ENCODE measurements at places on chromosomes 13 and 19.
A peak's percentile ranks its signal among the peaks of the same experiment; 100 is the strongest.

- no peak for DNase-seq
Observed at GRCh38 chr19:2199215-2199614, 35.5 kb downstream of the DOT1L start.

DNA sequence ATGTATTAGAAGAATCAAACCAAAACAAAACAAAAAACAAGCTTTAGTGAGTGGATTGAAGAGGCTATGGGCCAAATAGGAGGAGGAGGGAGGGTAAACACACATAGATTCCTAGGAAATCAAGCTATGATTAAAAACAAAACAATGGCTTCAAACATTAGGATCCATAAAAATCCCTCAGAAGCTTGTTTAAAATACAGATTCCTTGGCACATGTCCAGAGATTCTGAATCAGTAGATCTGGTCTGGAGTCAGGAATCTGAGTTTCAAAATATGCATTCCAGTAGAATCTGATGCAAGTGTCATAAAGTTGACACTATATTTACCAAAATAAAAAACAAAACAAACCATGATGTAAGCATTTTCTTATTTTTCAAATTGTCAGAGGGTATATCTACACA is 692.8 kb upstream of the SGCG start:
- DNase-seq = no peak

GRCh38 chr19:54482889-54483288 is 9.8 kb upstream of the CDC42EP5 start:
- no peak for DNase-seq

DNA sequence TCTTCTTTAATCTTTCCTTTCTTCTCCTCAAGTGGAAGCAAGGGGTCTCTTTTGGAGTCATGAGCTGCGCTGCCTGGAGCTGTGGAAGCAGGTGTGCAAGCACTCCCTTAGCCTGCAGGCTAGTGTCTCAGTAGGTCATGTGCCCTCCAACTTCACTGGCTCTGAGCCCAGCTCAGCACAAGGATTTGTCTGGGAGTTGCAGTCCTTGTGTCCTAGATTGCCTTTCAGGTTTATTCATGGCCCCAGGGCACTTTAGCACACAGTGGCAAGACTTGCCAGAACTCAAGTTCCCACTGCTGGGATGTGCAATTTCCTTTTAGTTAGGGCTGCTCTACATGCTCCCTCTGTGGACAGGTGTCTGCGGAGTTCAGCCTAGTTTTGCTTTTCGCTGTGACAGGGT is 211.7 kb downstream of the LIG4 start:
- DNase-seq = no peak

DNA sequence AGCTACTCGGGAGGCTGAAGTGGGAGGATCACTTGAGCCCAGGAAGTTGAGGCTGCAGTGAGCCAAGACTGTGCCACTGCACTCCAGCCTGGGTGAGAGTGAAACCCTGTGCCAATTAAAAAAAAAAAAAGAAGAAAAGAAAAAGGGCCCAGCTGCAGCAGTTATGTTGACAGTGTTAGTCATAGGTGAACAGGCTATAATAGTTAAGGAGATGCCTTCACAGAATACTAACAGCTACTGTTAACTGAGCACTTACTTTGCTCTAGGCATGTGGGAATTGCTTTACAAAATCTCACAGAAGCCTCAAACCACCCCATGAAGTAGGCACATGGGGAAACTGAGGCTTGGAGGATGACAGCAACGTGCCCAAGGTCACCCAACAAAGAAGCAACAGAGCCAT is 3.9 kb downstream of the FBXO17 start:
- no peak for DNase-seq

DNA sequence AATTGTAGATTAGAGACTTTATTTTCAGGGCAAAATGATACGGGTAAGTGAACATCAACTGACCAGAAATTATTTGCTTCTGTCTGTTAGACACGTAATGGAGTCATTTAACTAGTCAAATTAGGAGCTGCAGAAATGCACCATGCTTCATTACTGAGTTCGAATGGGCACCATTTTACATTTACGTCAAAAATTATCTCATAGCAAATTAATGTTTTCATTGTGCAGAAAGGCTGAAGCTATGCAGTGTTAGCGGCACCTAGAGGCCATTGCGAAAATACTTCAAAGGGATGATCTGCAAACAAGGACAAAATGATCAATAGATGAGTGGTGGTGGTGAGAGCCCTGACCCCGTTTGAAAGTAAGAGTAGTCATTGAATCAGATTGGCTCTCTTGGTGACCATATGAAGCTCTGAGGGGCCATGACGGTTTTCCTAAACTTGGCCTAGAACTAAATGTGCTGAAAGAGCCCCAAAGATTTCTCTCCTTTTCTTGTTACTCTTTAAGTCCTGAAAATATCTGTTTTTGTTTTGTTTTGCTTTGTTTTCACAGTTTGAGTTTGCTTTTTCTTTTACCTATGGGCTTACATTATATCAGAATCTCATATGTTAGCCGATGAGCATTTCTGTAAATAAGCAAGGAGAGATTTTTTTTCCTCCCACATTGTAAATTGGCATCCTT is 277.9 kb downstream of the ZNF536 start:
- DNase-seq = no peak

GRCh38 chr13:105139380-105140285 is 1395.8 kb downstream of the EFNB2 start:
- DNase-seq = peak; percentile 84

- DNase-seq = no peak
Observed at GRCh38 chr13:71799324-71799723, 67.7 kb downstream of the DACH1 start.

DNA sequence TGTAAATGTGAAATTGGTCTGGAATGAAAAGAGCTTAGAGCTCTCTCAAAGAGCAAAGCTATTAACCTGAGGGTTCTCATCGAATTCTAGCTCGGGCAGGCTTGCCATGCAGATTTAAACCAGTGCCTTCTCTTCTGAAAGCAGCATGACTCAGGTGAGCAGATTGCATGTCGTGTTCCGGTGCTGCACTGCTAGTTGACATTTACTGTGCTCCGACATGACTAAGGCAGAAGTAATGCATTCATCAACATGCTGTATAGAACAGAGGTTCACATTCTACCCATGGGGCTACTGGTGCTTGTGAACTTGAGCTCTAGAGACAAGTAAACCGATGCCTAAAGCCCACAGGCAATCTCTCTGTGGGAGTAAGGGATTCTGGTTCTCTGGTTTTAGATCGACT is 947.7 kb downstream of the EFNB2 start:
- no peak for DNase-seq

GRCh38 chr13:113860051-113860664 is 3.7 kb downstream of the GAS6 start:
- DNase-seq = no peak

GRCh38 chr19:4064496-4065260 is 2.0 kb downstream of the ZBTB7A start:
- DNase-seq = no peak

- no peak for DNase-seq
Observed at GRCh38 chr13:26025196-26025595, 26.6 kb downstream of the SHISA2 start.

DNA sequence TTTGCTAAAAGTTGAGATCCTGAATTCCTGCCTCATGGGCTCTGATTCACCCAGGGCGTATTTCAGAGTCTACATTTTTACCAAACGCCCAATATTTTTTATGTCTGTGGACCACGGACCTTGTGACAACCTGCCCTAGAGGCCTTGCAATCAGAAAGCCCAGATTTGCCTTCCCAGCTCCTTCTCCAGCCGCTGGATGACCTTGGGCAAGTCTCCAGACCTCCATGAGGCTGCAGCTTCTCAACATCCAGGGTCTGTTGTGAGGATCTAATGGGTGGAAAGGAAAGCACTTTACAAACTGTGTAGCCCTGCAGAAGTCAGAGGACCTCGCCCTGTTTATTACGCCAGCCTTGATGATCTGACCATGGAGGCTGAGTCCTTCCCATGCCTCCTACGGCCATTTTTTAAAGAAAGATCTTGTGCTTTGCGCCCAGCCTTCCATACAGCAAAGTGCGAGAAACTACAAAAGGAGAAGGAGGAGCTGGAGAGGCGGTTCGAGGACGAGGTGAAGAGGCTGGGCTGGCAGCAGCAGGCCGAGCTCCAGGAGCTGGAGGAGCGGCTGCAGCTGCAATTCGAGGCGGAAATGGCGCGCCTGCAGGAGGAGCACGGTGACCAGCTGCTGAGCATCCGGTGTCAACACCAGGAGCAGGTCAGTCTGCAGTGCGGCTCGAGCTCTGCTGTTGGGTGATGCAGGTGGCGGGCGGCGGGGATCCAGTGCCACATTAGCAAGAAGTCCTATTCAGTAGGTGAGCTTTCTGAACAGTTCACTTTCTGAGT is 115.6 kb downstream of the SLC7A1 start:
- DNase-seq = no peak

All from NCI-H524 treated with DMSO at 0.1 percent for 48 hours (cell line).